CD4-positive, alpha-beta T cell treated with Interferon gamma for 1 hour (primary cell): ENCODE measurements at places on chromosomes 11 and 22.
A peak's percentile ranks its signal among the peaks of the same experiment; 100 is the strongest.

DNA sequence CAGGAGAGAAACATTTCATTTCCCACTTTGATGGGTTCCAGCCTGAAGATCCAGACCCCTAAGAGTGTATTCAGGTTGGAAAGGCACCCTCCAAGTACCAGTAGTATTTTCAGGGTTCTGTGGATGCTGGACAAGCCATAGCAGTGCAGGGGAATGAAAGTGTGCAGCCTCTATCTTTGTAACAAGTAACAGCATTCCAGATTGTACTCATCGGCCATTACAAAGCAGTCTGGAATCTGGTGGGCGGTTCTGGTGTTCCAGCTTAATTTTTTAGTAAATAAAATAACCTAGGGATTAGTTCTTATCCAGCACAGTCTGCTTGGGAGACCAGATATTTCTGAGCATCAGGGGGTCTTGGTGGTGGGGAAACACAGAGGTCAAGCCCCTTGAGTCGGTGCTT is 22.6 kb downstream of the APLNR start:
- no peak for DNase-seq

DNA sequence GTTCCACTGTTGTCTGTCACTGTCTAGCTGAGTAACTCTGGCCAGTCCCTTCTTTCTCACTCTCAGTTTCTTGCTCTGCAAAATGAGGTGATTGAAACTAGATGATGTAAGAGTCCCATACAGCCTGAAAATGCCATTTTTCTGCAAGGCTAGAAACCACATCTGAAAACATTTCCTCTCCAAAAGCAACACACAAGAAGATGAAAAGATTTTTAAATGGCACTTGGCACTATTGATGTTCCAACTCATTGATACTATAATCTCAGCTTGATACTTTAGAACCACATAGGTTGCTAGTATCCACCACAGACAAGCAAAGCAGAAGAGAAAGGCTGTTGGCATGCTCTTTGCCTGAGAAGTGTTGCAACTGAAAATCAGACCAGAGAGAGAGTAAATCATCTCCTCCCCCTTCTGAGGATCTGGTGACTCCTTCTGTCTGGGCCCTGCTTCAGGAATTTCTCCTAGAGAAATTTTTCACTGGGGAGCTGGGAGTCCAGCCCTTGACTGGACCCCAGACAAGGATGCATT is 1217.9 kb downstream of the LRRC4C start:
- no peak for DNase-seq

DNA sequence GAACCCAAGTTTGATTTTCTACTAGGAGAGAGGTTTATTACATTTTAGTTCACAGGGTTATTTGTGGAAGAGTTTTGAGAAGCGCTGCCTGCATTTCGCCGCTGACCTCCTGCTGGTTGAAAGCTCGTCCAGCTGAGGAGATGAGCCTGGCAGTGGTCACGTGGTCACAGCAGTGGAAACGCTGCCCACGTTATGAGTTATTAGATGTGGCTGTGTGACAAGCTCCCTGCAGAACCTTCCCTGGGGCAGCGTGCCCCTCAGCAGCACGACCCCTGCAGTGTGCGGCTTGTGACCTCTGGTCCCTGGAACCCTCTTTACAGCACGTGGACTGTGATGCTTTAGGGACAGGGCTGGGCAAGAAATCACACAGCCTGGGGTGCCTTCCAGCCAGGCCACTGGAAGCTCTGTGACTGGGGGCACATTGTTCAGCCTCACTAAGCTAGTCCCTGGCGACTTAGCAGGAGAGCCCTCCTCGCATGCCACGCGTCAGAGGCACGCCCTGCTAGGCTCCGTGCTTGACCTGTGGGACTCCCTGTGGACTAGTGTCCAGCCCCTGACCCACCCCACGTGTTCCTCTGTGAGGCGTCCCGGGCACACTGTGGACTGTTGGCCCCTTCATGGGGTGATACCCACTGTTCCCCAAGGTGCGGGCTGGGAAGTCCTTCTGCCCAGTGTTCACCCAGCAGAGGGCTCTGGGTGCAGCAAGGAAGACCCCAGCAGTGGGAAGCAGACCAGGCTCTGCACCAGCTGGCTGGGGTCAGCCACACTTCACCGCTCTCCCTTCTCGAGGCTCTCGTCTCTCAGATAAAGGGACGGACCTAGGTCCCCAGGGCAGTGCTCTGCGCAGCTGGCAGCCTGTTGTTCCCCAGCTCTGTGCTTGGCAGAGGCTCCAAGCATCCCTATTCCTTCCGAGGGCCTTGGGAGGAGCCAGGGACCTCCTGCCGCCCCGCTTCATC is 349.5 kb downstream of the TBC1D22A start:
- no peak for DNase-seq

DNA sequence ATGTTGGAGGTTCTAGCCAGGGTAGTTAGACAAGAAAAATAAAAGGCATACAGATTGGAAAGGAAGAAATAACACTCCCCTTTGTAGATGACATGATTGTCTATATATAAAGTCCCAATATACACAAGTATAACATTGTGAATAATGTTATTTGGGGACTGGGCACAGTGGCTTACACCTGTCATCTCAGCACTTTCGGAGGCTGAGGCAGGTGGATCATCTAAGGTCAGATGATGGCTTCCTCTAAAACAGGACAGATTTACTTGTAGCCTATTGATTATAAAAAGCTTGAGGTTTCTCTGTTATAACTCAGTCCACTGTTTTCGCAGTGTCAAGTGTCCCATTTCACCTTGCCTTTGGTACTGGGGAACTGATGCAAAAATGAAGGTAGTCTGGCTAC is 19.6 kb downstream of the ATM start:
- DNase-seq: no peak

- DNase-seq: no peak
These were observed 120.5 kb downstream of the DSCAML1 start for GRCh38 chr11:117676501-117676900.

- no peak for DNase-seq
These were observed 535 bp downstream of the AQP11 start for GRCh38 chr11:77590194-77590782.

DNA sequence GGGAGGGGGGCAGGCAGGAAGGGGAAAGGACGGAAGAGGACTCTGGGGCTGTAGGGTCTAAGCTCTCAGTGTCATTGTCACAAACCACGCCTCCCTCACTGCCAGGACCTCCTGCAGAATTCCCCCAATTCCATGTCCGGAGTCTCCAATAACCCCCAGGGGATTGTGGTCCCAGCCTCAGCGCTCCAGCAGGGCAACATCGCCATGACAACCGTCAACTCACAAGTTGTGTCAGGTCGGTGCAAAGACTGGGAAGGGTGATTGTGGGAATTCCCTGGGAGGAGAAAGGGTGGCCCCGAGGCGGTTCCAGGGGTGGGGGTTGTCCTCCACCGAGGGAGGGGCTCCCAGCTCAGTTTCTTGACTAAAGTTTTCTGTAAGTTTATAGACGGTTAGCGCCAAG is 86.0 kb downstream of the FEZ1 start:
- DNase-seq: no peak

DNA sequence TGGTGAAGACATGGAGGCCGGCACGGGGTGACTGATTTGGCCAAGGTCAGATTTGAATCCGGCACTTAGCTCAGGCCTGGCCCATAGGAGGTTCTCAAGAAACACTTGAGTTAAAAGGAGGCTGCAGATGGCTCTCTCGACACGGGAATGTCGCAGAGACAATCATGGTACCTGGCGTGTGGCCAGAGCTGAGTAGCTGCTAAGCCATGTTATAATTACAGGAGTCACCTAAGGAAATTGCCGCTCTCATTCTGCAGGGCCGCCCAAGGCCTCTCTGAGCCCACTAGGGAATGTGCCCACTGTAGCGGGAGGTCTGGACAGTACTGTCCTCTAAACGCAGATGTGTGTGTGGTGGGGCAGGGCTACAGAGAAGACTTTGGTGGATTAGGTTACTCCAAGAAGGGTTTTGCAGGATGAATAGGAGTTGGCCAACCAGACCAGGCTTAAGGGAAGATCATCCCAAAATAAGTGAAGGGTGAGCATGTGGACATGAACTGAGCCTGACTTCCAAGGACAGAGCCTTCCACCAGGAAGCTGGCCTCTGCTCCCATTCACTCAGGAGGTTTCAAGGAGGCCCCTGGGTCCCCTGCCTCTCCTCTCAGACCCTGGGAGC is 19.3 kb upstream of the PRR5 start:
- DNase-seq: no peak

DNA sequence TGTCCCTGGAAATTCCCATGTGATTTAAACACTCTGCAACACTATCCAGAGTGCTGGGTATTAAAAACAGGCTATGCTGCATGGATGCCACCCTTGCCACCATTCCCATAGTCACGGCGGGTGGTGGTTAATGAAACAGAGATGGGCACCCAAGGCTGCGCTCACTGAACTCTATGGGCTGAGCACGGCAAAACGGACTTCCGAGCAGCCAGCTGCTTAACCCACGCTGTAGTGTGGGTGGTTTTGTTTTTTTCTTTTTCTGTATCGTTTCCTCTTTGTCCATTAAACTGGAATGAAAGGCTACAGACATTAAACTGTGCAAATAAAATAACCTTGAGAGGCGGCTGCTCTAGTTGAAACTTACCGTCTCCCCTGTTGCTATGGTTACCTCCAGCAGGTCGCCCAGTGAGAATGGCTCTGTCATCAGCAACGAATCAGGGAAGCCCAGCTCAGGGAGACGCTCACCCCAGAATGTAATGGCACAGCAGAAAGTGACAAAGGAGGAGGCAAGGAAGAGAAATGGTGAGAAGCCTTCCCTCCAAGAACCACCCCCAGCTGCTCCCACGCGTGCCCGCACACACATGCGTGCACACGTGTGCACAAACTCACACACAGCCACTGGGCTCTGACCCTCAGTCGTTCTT is 102.1 kb downstream of the C11orf91 start:
- DNase-seq: no peak

DNA sequence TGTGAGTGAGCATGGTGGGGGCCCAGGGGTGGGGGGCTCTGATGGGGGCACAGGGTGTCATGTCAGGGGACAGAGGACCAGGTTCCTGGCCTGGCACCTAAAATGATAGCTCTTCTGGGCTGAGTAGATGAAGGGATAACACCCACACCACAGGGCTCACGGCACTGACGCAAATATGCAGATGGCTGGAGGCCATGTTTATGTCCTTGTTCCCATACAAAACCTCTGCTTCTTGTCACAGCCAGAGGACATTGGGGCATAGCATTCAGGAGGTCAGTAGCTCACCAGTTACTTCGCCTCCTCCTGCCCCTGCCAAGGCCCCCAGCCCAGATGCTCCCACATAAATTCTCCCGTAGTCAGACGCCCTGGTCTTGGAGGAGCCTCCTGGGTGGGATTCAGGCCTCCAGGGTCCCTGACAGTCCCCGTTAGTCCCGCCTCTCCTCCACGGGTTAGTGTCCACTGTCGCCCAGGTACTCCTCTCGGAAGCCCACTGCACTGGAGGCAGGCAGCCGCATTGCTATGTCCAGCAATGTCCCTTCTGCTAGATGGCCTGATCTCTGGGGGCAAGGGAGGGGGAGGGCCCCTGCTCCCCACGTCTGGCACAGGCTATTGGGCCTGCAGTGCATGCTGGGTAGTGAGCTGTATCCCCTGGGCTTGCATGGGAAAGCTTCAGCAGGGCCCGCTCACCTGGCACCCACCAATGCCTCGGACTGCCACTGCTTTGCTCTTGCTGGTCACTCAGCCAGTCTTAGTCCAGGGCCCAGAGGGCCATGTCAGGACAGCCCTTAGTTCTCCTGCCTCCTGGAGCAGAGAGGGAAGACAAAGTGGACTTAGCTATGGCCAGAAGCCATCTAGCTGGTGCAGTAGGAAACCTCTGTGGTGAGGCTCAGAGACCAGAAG is 75.6 kb upstream of the MYOD1 start:
- no peak for DNase-seq

DNA sequence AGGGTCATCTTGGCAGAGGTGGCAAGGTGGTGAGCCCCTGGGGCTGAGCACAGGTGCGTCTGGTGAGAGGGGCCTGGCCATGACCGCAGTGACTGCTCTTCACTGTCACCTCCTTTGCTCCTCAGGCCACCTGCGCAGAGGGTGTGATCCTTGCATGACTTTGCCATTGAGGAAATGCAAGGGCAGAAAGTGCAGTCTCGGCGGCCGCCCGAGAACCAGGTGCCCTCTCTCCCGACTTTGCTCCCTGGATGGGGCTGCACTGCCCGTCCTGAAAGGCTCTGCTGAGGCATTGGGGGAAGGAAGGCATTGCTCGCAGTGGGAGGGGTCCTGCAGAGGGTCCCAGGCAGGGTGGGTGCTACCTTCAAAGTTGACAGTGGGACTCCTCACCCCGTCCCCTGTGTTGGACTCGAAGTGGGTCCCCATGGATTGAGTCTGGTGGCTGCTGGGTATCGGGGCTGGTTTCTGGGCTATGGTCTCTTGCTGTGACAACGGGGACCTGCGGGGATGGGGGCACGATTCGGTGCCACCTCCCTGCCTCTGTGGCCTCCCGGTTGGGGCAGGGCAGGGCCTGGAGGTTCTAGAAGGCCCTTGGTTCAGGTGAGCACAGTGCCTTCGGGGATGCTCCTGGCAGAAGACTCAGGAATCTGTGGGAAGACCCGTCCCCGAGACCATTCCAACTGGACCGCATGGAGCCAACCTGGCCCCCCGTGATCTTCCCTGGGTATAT is 1239.4 kb downstream of the BRD1 start:
- DNase-seq: no peak

DNA sequence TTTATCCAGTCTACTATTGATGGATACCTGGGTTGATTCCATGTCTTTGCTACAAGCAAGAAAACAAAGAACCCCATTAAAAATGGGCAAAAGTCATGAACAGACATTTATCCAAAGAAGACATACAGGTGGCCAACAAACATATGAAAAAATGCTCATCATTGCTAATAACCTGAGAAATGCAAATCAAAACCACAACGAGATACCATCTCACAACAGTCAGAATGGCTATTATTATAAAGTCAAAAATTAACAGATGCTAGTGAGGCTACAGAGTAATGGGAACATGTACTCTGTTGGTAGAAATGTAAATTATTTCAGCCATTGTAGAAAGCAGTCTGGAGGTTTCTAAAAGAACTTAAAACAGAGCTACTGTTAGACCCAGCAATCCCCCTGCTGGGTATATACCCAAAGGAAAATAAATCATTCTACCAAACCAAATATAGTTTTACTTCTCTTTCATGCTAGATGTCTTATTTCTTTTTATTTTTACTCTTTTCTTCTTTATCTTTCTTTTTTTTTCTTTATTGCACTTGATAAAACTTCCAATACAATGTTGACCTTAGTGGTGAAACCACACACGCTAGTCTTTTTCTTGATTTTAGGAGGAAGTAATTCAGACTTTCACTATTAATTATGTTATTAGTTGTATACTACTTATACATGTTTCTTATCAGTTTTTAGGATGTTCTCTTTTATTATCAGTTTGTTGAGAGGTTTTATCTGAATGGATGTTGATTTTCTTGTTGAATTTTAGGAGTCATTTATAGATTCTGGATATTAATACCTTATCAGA is 14.3 kb downstream of the TRIM22 start:
- no peak for DNase-seq

GRCh38 chr11:45917286-45917622 is 423 bp downstream of the PEX16 start:
- DNase-seq: peak; percentile 31
